ENCODE measurements at places on chromosomes 12 and 14.

GRCh38 chr12:119843100-119843499 is 34.0 kb downstream of the CIT start:
- no peak for DNase-seq

- no peak for DNase-seq
These were observed 169.3 kb downstream of the KTN1 start for GRCh38 chr14:55749201-55749812.

- no peak for DNase-seq
These were observed 43.9 kb upstream of the SYCP3 start for GRCh38 chr12:101783150-101783549.

DNA sequence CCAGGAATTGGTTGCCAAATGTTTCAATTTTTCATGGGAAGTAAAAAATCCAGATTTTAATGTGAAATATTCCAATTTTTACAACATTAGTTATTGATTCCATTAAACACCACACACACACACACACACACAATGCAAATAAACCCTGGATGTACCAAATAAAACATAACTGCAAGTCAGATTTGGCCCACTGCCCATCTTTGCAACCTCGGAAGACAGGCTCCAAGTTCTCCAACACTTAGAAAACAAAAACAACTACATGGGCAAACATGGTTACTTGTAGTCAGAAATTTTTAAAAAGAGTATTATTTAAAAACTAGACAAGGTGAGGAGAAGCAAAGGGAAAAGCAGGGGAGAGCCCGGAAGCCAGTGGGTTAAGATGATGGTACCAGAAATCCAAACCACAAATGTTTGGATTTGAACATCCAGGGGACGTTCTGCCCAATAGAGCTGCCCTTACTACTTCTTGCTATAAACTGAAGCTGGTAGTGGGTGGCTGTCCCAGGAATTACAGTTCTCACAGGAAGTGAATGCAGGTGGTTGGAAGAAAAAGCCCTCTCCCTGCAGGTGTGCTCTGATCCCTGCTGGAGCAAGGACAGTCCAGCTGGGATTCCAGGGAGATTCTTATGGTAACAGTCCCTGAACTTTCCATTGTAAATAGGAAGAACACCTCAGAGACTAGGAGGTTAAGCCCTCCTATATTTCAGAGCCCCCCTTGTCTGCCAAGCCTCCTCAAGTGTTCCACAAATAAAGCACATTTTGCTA is 111.7 kb downstream of the SLC25A21 start:
- no peak for DNase-seq

DNA sequence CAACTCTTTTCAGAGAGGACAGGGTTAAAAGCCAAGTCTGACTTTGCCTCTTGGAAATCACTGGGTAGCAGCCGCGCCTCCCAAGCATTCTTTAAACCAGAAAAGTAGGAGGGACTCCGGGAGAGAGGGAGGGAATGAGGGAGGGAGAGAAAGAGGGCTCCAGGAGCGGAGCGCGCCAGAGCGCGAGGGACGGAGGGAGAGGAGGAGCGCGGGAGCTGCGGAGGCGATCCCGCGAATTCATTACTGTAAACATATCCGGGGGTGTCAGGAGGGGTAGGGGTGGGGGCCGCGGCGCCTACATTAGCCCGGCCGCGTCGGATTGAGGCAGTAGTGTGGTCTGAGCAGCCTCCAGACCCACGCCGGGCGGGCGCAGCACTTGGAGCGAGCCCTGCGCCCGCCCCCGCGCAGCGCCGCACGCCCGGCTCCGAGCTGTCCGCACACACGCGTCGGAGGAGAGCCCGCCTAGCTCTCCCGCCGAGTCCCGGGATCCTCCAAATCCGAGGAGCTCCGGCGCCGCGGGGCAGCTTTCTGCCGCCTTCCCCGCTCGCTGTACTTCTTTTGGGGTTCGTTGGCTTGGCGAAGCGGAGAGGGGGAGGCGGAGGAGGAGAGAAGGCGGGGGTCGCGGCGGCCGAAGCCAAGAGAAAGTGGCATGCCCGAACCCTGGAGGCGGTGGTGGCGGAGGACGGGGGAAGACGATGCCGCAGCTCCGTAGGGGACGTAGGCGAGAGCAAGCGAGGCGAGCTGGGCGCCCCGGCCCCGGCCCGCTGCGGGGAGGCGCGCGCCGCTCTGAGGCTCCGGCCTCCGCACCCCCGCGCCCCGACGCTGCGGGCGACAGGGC is 3.3 kb downstream of the FLRT2 start:
- peak; percentile 79 for DNase-seq

DNA sequence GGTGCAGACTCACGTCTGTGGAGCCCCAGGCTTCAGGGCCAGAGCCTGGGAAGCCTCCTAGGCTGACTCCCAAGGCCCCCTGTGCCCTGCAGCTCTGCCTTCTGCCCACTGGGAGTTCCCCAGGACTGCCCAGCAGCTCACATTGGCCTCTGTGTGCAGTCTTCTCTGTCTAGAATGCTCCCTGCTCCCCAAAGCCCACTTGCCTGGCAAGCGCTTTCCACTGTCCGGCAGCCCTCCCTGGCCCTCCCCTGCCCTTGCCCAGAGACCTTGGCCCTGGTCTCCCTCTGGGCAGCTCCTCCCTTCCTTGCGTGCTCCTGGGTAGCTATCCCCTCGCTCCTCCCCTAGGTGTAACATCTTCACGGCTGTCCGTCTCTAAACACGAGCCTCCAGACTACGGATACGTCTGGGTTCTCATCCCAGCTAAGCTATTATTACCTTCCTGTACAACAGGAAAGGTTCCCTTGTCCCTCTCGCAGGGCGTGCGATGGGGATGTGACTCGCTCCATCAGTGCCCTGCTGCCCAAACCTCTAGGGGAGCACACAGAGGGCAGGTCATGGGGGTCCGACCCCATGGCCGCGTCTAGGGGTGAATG is 325.5 kb upstream of the RTL1 start:
- no peak for DNase-seq

GRCh38 chr12:51820526-51821439 is 27.7 kb downstream of the FIGNL2 start:
- no peak for DNase-seq

All from sigmoid colon (tissue), 7 donors.